Panc1 (cell line): ENCODE measurements at places on chromosomes 4 and X. TPM values are rescaled to one million over a fixed set of nuclear protein-coding genes. Genes with fewer than 3 reads are reported as not detected.

The SLC16A2 gene
- 34.5 TPM for total RNA-seq

GRCh38 chr4:53208753-53209152, 157.1 kb downstream of the SCFD2 start:
- H3K4me3 ChIP-seq, result no peak overlapping the region
- no peak overlapping the region for H3K27ac ChIP-seq
- H3K27me3 ChIP-seq, result no peaks in the 10 kb centered on the region
- no peaks in the 10 kb centered on the region for H3K4me1 ChIP-seq
- DNase-seq, result no peak
- no peaks in the 10 kb centered on the region for H3K36me3 ChIP-seq

GRCh38 chr4:739569-739968, 33.9 kb downstream of the PCGF3 start:
- no peaks in the 10 kb centered on the region for H3K27me3 ChIP-seq
- 0 out of 2 replicates have a peak, but pooled peaks cover 2% of the 10 kb centered on the region for H3K36me3 ChIP-seq
- DNase-seq, result no peak

The AFM gene
- not detected for total RNA-seq

GRCh38 chrX:149949743-149950436, 11.6 kb upstream of the EOLA2 start:
- H3K27me3 ChIP-seq, result no peaks in the 10 kb centered on the region
- no peak overlapping the region for H3K27ac ChIP-seq
- no peaks in the 10 kb centered on the region for H3K4me1 ChIP-seq

DNA sequence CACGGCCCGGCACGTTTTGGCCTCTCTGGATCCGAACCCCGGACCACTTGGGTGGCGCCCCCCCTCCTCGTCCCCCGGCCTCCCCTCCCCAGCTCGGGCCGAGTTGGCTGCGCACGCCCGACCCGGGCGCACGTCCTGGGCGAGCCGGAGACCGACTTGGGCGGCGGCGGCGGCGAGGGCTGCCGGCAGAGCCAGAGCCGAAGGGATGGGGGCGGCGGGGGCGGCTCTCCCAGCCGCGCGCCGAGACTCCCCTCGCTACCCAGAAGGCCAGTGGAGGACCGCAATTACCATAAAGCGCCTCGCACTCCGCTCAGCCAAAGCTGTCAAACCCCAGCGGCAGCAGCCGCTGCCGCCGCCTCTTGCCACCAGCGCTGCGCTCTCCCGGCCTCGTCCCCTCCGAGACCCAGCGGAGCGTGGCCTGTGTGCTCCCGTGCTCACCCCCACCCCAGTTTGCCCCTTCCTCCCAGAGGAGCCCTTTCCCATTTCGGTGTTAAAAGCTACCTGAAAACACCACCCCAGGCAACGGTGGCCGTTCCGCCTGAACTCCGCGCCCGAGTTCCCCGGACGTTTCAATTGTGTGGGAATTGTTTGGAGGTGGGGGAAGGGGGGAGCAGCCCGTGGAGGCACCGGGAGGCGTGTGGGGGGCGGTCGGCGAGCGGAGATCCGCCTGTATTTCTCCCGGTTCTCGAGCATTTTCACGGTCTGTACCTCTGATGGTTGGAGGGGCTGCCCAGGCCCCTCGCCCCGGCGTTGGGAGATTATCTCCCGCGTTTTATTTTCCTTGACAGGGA, 701 bp upstream of the BCOR start:
- no peaks in the 10 kb centered on the region for H3K27me3 ChIP-seq
- H3K36me3 ChIP-seq, result no peaks in the 10 kb centered on the region
- no peak for DNase-seq
- peak overlapping the region; percentile 71; the same call in 1 of the 2 replicates for H3K27ac ChIP-seq

The FATE1 gene
- total RNA-seq, result not detected

The ARSD gene
- 12.7 TPM for total RNA-seq

GRCh38 chr4:72966652-72967051, 102.9 kb downstream of the COX18 start:
- H3K4me1 ChIP-seq, result no peaks in the 10 kb centered on the region
- no peak overlapping the region for H3K27ac ChIP-seq
- no peak overlapping the region for H3K4me3 ChIP-seq

DNA sequence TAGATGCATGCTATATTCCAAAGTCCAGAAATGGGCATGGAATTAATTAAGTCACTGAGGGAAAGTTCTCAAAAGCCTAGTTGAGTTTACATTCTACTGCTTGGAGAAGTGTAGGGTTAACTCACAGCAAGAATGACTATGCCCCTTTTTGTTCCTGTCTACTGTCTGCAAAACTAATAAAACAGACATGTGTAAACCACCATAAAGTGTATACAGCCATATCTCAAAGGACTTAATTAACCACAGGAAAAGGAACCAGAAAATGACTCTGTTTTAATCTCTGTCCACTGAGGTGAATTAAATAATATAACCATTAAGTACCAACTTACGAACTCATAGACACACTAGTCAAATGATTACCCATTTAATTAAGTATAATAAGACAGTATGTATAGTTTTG, 84.9 kb downstream of the PRDM5 start:
- no peak overlapping the region for H3K27ac ChIP-seq
- no peak overlapping the region for H3K4me3 ChIP-seq
- no peaks in the 10 kb centered on the region for H3K4me1 ChIP-seq
- DNase-seq, result no peak
- H3K27me3 ChIP-seq, result no peaks in the 10 kb centered on the region
- H3K36me3 ChIP-seq, result no peaks in the 10 kb centered on the region

- no peaks in the 10 kb centered on the region for H3K4me1 ChIP-seq
- H3K27ac ChIP-seq, result no peak overlapping the region
- no peaks in the 10 kb centered on the region for H3K36me3 ChIP-seq
These were observed 22.8 kb downstream of the GPRIN3 start for GRCh38 chr4:89284828-89285227.

DNA sequence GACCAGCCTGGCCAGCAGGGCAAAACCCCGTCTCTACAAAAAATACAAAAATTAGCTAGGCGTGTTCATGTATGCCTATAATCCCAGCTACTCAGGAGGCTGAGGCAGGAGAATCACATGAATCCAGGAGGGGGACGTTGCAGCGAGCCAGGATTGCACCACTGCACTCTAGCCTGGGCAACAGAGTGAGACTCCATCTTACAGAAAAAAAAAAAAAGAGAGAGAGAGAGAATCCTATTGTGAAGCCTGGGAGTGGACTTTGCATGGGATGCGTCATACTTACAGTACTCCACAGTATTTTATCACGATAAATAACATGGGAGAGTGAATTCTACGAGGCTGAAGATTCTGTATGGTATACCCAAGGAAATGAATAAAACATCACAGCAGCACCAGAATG, 139.6 kb downstream of the AASDH start:
- H3K27me3 ChIP-seq, result no peaks in the 10 kb centered on the region
- no peak for DNase-seq
- H3K27ac ChIP-seq, result no peak overlapping the region
- no peak overlapping the region for H3K4me3 ChIP-seq
- no peaks in the 10 kb centered on the region for H3K4me1 ChIP-seq

The CABS1 gene
- total RNA-seq, result not detected

DNA sequence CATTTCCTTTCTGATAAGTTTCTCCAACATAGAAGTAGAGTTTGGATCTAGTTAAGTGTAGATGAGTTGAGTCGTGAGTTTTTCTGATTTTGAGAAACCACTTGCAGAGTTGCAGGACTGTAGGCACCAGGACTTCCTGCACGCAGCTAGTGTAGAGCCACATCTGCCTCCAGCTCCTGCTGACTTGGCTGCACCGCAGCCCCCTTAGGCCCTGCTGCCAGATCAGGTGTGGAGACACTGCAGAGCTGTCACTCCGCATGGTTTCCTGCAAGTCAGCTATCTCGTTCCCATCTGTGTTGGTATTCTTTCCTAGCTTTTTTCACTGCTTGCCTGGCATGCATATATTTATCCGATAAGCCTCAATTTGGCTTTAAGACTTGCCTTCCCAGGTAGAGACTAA, 48.9 kb downstream of the PCDH7 start:
- H3K36me3 ChIP-seq, result no peaks in the 10 kb centered on the region
- H3K4me3 ChIP-seq, result no peak overlapping the region
- H3K4me1 ChIP-seq, result peaks cover 30% of the 10 kb centered on the region
- peak overlapping the region; percentile 69 for H3K27ac ChIP-seq
- no peaks in the 10 kb centered on the region for H3K27me3 ChIP-seq

The XAGE1A gene
- not detected for total RNA-seq

The ITIH6 gene
- total RNA-seq, result not detected

- H3K4me1 ChIP-seq, result no peaks in the 10 kb centered on the region
- H3K36me3 ChIP-seq, result no peaks in the 10 kb centered on the region
- no peak overlapping the region for H3K27ac ChIP-seq
- H3K4me3 ChIP-seq, result no peak overlapping the region
- H3K27me3 ChIP-seq, result no peaks in the 10 kb centered on the region
These were observed 145.6 kb downstream of the RAP1GDS1 start for GRCh38 chr4:98406819-98407218.

GRCh38 chr4:84579403-84579776, 3.5 kb upstream of the CDS1 start:
- H3K4me3 ChIP-seq, result no peak overlapping the region
- no peak for DNase-seq
- peaks cover 5% of the 10 kb centered on the region for H3K27me3 ChIP-seq
- H3K4me1 ChIP-seq, result no peaks in the 10 kb centered on the region; the same call in 1 of the 2 replicates
- H3K36me3 ChIP-seq, result no peaks in the 10 kb centered on the region; the same call in none of the 2 replicates

The POU3F4 gene
- not detected for total RNA-seq

DNA sequence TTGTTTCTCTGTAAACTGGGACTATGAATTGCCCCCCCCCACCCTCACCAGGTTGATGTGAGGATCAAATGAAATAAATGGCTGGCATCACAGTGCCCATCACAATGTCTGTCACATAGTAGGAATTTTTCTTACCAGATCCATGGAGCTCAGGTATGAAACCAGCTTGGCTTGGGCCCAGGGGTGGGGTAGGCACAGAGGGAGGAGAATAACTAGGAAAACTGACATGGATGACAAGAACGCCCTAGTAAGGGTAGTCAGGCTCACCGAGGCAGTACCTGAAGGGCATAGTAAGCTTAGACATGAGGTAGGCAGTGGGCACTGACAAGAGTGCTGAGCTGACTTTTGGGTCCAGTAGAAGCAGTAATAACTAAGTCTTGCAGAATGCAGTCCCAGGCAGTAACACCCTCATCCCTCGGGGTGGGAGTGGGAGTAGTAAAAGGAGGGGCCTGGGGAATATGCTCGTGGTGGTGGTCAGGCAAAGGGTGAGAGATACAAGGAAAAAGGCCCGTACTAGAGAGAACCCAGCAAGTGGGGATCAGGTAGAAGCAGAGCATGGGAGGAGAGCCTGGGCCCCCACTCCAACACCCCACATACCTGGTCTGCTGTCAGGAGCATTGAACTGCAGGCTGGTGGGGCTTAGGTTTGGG, 155.9 kb upstream of the PJA1 start:
- no peak for DNase-seq
- H3K27me3 ChIP-seq, result no peaks in the 10 kb centered on the region
- H3K36me3 ChIP-seq, result no peaks in the 10 kb centered on the region
- no peak overlapping the region for H3K27ac ChIP-seq

The CFAP299 gene
- total RNA-seq, result not detected

DNA sequence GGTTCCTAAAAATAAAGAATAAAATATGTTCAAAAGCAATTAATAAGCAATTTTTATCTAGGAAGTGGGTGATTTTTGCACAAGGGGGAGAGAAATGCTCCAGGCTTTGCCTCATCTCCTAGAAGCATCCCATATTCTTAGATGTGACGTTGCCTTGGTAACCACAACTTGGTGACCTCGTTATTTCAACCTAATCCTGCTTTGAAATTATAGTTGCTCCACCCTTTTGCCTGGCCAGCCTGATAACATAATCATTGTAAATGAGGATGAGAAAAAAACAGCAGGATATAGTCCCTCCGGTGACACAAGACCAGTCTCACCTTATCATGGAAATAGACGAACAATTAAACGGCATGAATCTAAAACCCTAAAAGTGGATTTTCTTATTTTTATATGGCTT, 194.4 kb downstream of the QDPR start:
- H3K36me3 ChIP-seq, result no peaks in the 10 kb centered on the region
- H3K27ac ChIP-seq, result no peak overlapping the region
- H3K4me3 ChIP-seq, result no peak overlapping the region
- DNase-seq, result no peak

DNA sequence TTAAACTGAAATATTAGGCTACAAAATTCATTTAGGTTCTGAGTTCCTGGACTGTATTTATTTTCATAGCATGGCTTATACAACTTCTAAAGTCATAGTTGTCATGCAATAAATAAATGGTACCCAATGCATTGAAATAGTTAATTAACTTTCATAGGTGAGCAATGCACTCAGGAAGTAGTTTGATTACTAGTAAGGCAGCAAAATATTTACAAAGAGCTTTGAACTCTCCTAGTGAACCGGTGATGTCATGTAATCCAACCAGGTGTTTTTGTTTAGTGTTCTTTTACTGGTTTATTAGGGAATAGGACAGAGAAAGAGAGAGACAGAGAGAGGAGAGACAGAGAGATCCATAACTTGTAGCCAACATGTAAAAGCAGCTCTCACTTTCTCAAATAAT, 228.6 kb upstream of the CTSO start:
- no peaks in the 10 kb centered on the region for H3K27me3 ChIP-seq
- DNase-seq, result no peak
- H3K27ac ChIP-seq, result no peak overlapping the region
- H3K4me1 ChIP-seq, result no peaks in the 10 kb centered on the region

- DNase-seq, result no peak
- no peaks in the 10 kb centered on the region for H3K27me3 ChIP-seq
- no peak overlapping the region for H3K4me3 ChIP-seq
- H3K27ac ChIP-seq, result no peak overlapping the region
These were observed 344.7 kb downstream of the PABPC4L start for GRCh38 chr4:133856731-133857355.

DNA sequence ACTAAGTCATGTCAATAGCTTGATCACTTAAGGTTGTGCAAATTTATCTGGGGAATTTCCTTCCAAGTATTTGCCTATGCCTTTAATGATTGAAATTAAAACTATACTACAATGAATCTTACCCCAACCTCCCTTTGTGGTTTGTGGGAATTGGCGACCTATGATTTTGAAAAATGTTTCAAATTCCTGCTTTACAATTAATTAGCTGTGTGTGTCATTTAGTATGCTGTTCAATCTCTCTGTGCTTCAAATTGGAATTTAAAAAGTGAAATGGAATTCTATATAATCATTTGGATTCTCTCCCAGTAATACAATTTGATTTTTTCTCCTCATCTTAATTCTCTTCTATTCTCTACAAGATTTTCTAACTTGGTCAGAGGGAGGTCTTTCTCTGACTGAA, 2319.5 kb downstream of the ARAP2 start:
- no peak overlapping the region; the same call in 1 of the 2 replicates for H3K27ac ChIP-seq
- H3K36me3 ChIP-seq, result no peaks in the 10 kb centered on the region
- DNase-seq, result no peak
- no peaks in the 10 kb centered on the region for H3K27me3 ChIP-seq
- H3K4me1 ChIP-seq, result no peaks in the 10 kb centered on the region; the same call in 1 of the 2 replicates
- H3K4me3 ChIP-seq, result no peak overlapping the region

The GAGE12H gene
- total RNA-seq, result not detected

GRCh38 chrX:110665223-110666002, 130.2 kb downstream of the CHRDL1 start:
- DNase-seq, result no peak
- H3K27ac ChIP-seq, result no peak overlapping the region
- no peak overlapping the region for H3K4me3 ChIP-seq

The CFI gene
- total RNA-seq, result 0.33 TPM

- peaks cover 3% of the 10 kb centered on the region; the same call in 1 of the 2 replicates for H3K4me1 ChIP-seq
- DNase-seq, result no peak
- no peaks in the 10 kb centered on the region for H3K27me3 ChIP-seq
- no peaks in the 10 kb centered on the region; the same call in 1 of the 2 replicates for H3K36me3 ChIP-seq
- no peak overlapping the region for H3K4me3 ChIP-seq
These were observed 33.6 kb downstream of the BCOR start for GRCh38 chrX:40064055-40064597.

The VCX3B gene
- total RNA-seq, result not detected
